WTC11 (cell line): ENCODE measurements at places on chromosomes 7 and 10.

- H3K27ac ChIP-seq, result no peak overlapping the region
- H3K27me3 ChIP-seq, result peaks cover 91% of the 10 kb centered on the region
- H3K4me1 ChIP-seq, result peaks cover 25% of the 10 kb centered on the region
- no peaks in the 10 kb centered on the region for H3K36me3 ChIP-seq
- DNase-seq, result no peak
Measured at GRCh38 chr10:101237982-101238731, 8.9 kb upstream of the LBX1 start.

- H3K27ac ChIP-seq, result no peak overlapping the region
- no peaks in the 10 kb centered on the region; the same call in 1 of the 2 replicates for H3K27me3 ChIP-seq
- H3K36me3 ChIP-seq, result peaks cover 21% of the 10 kb centered on the region; the same call in 1 of the 2 replicates
- DNase-seq, result no peak
Measured at GRCh38 chr7:158005531-158005930, 582.1 kb downstream of the PTPRN2 start.

GRCh38 chr10:35998026-35998425 lies 355.9 kb upstream of the FZD8 start:
- no peak overlapping the region for H3K27ac ChIP-seq
- peaks cover 10% of the 10 kb centered on the region for H3K27me3 ChIP-seq
- DNase-seq, result no peak
- H3K4me3 ChIP-seq, result no peak overlapping the region
- H3K4me1 ChIP-seq, result peaks cover 20% of the 10 kb centered on the region
- H3K36me3 ChIP-seq, result no peaks in the 10 kb centered on the region

- H3K27me3 ChIP-seq, result no peaks in the 10 kb centered on the region
- DNase-seq, result no peak
- no peaks in the 10 kb centered on the region for H3K36me3 ChIP-seq
Measured at GRCh38 chr10:12608761-12609160, 259.4 kb downstream of the CAMK1D start.

- peaks cover 14% of the 10 kb centered on the region for H3K36me3 ChIP-seq
- no peaks in the 10 kb centered on the region for H3K27me3 ChIP-seq
- H3K4me3 ChIP-seq, result no peak overlapping the region
- H3K27ac ChIP-seq, result no peak overlapping the region
Measured at GRCh38 chr7:127962589-127963361, 68.5 kb downstream of the LRRC4 start.

DNA sequence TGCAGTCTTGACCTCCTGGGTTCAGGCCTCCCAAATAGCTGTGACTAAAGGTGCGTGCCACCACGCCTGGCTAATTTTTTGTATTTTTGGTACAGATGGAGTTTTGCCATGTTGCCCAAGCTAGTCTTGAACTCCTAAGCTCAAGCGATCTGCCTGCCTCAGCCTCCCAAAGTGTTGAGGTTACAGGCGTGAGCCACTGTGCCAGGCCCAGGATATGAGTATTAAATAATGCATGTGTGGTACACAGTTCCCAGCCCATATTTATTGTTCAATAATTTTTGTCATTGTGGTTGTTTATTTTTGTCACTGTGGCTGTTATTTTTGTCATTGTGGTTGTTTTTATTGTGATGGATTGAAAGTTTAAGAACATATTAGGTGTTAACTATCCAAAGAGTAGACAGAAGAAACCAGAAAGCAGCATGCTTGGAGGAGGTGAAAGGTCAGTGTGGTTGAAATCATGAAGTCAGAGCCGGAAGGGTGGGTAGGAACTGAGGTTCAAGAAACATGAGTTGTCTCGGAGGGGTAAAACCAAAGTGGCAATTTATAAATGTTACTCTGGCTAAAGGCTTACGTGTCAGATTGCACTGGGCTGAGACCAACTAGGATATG lies 45.0 kb downstream of the MRC1 start:
- no peak overlapping the region for H3K4me3 ChIP-seq
- no peak for DNase-seq
- no peaks in the 10 kb centered on the region; the same call in 1 of the 2 replicates for H3K27me3 ChIP-seq
- no peaks in the 10 kb centered on the region for H3K36me3 ChIP-seq

DNA sequence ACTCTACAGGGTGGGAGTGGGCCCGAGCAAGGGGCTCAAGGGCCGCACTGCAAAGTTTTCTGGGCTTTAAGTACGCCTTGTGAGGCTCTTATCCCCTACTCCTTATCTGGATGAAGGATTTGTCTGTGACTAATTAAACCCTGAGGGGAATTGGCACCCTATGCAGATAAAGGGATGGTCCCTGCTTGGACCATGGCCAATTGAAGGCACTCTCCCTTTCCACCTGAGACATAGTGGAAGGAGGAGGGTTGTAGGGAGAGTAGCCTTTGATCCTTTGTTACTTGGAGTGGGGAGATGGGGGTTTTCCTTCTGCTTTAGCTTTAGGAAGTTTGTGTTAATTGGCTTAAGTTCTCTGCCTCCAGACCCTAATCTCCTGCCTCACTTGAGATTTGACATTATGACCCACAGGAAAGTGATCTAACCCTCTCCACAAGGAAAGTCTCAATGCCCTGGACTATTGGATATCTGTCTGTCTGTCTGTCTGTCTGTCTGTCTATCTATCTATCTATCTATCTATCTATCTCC lies 1158.8 kb upstream of the SORCS1 start:
- DNase-seq, result no peak
- H3K36me3 ChIP-seq, result no peaks in the 10 kb centered on the region
- H3K27me3 ChIP-seq, result no peaks in the 10 kb centered on the region
- H3K4me3 ChIP-seq, result no peak overlapping the region
- H3K27ac ChIP-seq, result no peak overlapping the region

DNA sequence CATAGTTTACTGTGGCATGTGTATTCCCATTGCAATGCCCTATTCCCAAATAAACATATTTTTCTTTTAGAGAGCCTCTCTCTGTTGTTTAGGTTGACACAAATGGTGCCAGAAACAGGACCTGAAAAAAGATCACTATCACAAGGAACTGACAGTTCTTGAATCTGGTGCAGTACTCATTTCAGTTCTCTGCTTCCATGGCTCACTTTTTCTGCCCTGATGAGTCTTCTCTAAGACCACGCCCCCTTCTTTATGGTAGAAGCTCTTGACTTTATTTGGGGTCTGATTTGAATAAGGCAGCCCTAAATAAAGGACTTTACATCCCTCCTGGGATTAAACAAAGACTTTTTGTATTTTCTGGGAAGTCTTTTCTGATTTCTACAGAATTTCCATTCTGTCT lies 3.5 kb upstream of the CCDC126 start:
- peaks cover 3% of the 10 kb centered on the region for H3K36me3 ChIP-seq
- H3K27me3 ChIP-seq, result peaks cover 29% of the 10 kb centered on the region
- H3K4me3 ChIP-seq, result no peak overlapping the region
- no peak overlapping the region for H3K27ac ChIP-seq
- H3K4me1 ChIP-seq, result peaks cover 10% of the 10 kb centered on the region

GRCh38 chr10:7559386-7559785 lies 107.4 kb downstream of the ITIH5 start:
- no peak overlapping the region for H3K27ac ChIP-seq
- no peaks in the 10 kb centered on the region for H3K36me3 ChIP-seq
- DNase-seq, result no peak

GRCh38 chr10:114709984-114710383 lies 51.9 kb upstream of the ABLIM1 start:
- no peaks in the 10 kb centered on the region for H3K36me3 ChIP-seq
- no peak overlapping the region for H3K4me3 ChIP-seq
- no peak overlapping the region for H3K27ac ChIP-seq
- DNase-seq, result no peak

GRCh38 chr7:134957005-134957404 lies 29.3 kb upstream of the AGBL3 start:
- no peaks in the 10 kb centered on the region for H3K4me1 ChIP-seq
- H3K4me3 ChIP-seq, result no peak overlapping the region
- no peak overlapping the region for H3K27ac ChIP-seq
- H3K36me3 ChIP-seq, result peaks cover 51% of the 10 kb centered on the region
- no peak for DNase-seq
- no peaks in the 10 kb centered on the region for H3K27me3 ChIP-seq

- H3K4me3 ChIP-seq, result no peak overlapping the region
- no peak for DNase-seq
- no peaks in the 10 kb centered on the region for H3K36me3 ChIP-seq
- no peaks in the 10 kb centered on the region for H3K27me3 ChIP-seq
Measured at GRCh38 chr7:124652237-124652636, 113.4 kb downstream of the GPR37 start.

DNA sequence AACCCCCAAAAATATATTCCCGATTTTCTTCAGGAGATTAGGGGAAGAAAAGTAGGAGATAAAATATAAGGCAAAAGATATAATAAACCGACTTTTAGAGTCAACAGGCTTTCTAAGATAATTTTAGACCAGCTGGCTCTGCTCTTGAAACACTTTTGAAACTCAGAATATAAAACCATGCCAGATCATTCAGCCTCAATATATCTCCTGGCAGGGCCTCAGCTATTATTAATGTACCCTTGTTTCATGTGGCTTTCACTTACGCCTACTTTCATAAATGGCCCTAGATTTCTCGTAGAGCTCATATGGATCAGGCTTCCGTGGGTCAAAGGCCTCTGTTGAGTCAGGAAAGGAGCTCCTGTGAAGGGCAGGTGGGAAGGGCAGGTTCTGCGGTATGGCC lies 396.0 kb downstream of the PHTF2 start:
- H3K4me3 ChIP-seq, result no peak overlapping the region
- no peak for DNase-seq
- no peaks in the 10 kb centered on the region for H3K36me3 ChIP-seq
- H3K27ac ChIP-seq, result no peak overlapping the region

- peak overlapping the region; percentile 96 for H3K27ac ChIP-seq
- H3K36me3 ChIP-seq, result peaks cover 25% of the 10 kb centered on the region
- H3K4me3 ChIP-seq, result peak overlapping the region; percentile 86
- no peak for DNase-seq
Measured at GRCh38 chr7:155298288-155298833, 683 bp downstream of the INSIG1 start.

DNA sequence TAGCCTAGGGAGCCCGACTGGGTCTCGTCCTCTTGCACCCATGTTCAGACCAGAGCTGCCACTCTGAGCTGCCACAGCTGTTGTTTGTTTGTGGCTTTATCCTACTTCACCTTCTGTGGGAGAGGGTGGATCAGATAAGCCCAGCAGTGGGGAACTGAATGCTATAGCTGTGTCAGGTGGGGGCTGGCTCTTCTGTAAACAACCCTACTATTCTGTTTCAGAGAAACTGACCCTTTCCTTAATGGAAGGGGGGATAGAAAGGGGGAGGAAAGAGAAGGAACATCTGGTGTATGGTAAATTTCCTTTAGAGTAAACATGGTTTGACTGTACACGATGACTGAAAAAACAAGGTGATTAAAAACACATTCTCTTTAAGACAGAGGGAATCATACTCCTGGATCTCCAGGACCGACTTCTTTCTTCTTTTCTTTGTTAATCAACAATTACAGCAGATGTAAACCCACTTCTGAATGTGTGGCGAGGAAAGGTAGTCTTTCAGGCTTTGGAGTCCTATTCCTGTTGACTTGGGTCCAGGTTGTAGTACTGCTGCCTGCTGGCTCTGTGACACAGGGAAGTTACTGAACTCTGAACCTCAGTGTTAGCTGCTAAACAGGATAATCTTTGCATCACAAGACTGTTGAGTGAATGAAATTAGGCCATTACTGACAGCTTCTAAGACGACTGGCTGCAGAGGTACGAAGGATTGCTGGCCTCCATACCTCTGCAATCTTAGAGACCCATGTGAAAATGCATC lies 6.0 kb downstream of the PRXL2A start:
- H3K36me3 ChIP-seq, result no peaks in the 10 kb centered on the region
- H3K4me1 ChIP-seq, result peaks cover 71% of the 10 kb centered on the region
- no peak for DNase-seq

DNA sequence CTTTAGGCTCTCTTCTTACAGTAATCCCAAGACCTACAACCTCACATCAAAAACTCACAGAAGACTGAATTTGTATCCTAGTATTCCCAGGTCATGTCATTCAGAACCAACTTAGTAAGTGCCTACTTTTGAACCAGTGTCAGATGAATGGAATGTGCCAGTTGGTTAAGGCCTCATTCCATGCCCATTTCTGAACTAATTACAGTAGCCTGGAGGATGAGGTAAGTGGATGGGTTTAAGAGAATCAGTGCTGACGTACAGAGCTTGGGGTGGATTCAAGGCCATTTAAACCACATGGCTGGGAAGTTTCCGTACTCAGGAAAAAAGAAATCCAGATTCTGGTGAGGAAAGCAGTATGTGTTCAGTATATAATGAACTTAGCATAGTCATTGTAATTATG lies 21.9 kb upstream of the FOXP2 start:
- peaks cover 6% of the 10 kb centered on the region for H3K4me1 ChIP-seq

DNA sequence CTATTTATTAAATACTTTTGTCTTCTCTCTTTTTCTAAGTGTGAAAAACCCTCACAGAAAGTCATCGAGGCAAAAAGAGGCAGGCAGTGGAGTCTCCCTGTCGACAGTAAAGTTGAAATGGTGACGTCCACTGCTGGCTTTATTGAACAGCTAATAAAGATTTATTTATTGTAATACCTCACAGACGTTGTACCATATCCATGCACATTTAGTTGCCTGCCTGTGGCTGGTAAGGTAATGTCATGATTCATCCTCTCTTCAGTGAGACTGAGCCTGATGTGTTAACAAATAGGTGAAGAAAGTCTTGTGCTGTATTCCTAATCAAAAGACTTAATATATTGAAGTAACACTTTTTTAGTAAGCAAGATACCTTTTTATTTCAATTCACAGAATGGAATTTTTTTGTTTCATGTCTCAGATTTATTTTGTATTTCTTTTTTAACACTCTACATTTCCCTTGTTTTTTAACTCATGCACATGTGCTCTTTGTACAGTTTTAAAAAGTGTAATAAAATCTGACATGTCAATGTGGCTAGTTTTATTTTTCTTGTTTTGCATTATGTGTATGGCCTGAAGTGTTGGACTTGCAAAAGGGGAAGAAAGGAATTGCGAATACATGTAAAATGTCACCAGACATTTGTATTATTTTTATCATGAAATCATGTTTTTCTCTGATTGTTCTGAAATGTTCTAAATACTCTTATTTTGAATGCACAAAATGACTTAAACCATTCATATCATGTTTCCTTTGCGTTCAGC lies 43.4 kb downstream of the TARP start:
- 0 out of 2 replicates have a peak, but pooled peaks cover 14% of the 10 kb centered on the region for H3K36me3 ChIP-seq
- no peaks in the 10 kb centered on the region for H3K27me3 ChIP-seq
- DNase-seq, result no peak
- no peak overlapping the region; the same call in 1 of the 2 replicates for H3K27ac ChIP-seq
- H3K4me1 ChIP-seq, result peaks cover 4% of the 10 kb centered on the region

GRCh38 chr10:20059084-20059835 lies 243.0 kb downstream of the PLXDC2 start:
- DNase-seq, result no peak
- peaks cover 15% of the 10 kb centered on the region for H3K4me1 ChIP-seq
- H3K36me3 ChIP-seq, result peaks cover 20% of the 10 kb centered on the region
- H3K27ac ChIP-seq, result no peak overlapping the region; the same call in 1 of the 2 replicates

DNA sequence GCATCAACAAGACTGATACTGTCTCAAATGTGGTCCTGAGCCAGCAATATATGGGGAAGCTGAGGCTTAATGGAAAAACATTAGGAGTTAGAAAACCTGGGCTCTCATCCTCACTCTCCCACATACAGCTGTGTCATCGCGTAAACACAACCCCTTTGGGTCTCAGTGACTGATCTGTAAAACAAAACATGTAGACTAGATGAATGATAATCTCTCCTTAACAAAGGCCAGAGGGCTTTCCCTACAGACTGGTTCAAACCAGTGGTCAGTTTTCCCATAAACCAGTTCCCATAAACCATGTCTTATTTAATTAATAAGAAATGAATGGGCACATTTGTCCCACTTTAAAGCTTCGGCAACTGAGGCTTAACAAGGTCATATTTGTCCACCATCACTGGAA lies 48.1 kb downstream of the OSBPL3 start:
- no peak overlapping the region for H3K4me3 ChIP-seq
- DNase-seq, result no peak
- no peaks in the 10 kb centered on the region for H3K27me3 ChIP-seq
- H3K36me3 ChIP-seq, result peaks cover 7% of the 10 kb centered on the region

GRCh38 chr10:34804306-34804705 lies 10.8 kb downstream of the PARD3 start:
- peaks cover 43% of the 10 kb centered on the region for H3K4me1 ChIP-seq
- no peak overlapping the region for H3K4me3 ChIP-seq
- no peak for DNase-seq
- no peaks in the 10 kb centered on the region for H3K36me3 ChIP-seq
- no peaks in the 10 kb centered on the region for H3K27me3 ChIP-seq
